CD4-positive, CD25-positive, alpha-beta regulatory T cell (primary cell): ENCODE measurements at places on chromosomes 11 and 22. TPM values are rescaled to one million over a fixed set of nuclear protein-coding genes. Genes with fewer than 3 reads are reported as not detected.

- peak; percentile 38 for DNase-seq
These were observed 309.1 kb downstream of the SWAP70 start for GRCh38 chr11:9972989-9973388.

CRYBB1 gene
- total RNA-seq: not detected

DNA sequence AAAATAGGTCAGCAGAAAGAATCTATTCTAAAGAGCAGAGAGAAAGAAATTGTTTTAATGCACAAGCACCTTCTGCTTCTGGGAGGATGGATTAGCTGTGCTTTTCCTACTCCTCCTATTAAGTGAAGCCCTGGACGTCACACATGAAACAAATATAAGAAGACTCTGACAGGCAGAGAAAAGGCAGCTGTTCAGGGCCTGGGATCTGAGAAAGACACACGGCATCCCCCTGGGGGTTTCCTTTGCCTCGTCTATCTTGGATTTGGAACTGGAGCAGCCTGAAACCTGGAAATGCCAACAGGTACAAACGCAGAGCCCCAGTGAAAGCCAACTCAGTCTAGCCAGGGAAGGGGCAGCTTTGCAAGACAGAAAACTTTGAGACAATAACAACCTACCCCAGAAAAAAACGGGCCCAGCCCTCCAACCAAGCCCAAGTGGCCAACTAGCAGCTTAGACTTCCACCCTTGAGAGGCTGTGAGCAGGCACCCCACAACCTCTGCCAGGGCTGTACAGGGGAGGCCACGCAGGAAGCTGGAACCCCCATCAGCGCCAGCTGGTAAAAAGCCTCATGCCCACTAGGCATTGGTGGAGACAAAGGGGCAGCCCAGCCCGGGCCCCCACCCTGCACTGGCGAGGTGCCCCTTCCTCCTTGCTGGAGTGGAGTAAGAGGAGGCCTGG lies 7.3 kb downstream of the CERK start:
- DNase-seq: no peak

HBG2 gene
- not detected for total RNA-seq

DNA sequence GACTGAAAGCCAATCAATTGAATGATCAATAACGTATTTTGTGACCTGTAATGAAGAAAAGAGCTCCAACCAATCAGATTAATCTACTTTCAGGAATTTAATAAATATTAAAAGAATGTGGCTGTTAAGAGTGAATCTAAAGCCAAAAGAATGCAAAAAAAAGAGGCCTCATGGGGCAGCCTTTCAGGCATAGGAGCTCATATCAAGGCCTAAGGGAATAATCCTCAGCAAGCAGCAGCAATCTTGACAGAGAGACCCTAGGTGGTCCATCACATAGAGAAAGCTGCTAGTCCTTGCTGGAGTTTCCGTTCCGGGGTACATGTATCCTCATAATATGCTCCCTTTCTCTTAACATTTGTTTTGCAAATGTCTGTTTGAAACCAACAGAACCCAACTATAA lies 313.1 kb upstream of the PITPNB start:
- no peak for DNase-seq

SYT12 gene
- not detected for total RNA-seq

GRCh38 chr22:17366830-17367229 lies 2.4 kb upstream of the CECR2 start:
- no peak for DNase-seq

- no peak for DNase-seq
These were observed 14.1 kb upstream of the CKAP5 start for GRCh38 chr11:46860218-46860617.

ZP1 gene
- total RNA-seq: not detected

DNA sequence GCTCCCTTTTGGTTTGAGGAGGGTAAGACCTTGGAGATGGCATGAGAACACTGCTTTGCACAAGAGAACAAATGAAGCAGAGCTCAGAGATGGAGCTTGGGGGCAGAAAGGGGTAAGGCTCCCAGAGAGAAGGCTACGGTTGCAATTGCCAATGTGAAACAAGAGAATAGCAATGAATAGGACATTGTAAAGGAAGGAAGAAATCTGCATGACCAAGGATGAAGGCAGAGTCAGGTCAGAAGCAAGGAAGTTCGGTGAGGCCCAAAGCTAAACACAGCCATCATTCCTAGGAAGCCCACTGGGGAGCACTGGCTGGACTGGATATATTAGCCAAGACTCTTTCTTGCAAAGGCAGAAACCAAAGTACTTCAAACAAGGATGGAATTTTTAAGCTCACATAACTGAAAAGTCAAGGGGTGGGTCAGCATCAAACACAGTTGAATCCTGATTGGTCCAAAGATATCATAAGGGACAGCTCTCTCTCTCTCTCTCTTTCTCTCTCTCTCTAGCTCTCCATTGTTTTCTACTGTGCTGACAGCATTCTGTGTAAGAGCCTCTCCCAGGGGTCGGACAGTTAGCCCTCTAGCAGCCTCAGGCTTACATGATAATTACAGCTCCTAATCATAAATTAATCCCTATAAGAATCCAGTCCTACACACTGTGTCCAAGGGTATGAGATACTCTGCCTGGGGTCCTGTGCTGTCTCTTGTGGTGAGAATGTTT lies 484.3 kb downstream of the SOX6 start:
- DNase-seq: no peak

DNA sequence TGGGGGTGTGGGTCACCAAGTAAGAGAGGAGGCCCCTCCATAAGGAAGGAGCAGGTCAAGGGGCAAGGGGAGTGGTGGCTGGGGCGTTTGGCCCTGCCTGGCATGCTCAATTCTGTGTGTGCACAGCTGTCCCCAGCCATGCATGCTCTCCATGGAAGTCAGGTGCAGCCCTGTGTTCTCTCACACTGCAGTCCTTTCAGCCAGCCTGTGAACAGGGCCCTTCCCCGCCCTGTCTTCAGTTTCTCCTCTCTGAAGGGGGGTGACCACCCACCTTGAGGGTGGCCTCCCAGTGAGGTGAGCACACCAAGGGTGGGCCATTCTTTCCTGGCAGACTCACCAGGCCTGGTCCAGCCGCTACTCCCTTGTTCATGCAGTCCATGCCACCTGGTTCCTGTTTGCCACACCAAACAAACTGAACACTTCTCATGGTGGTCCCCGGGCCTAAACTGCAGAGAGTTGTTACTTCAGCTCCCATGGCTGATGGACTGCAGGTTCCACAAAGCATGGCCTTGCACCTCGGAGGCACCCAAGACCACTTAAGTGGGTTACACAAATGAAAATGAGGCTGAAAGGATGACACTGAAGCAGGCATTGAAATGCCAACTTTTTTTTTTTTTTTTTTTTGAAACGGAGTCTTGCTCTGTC lies 1.7 kb upstream of the CHCHD10 start:
- DNase-seq: no peak

- DNase-seq: no peak
These were observed 638 bp downstream of the SAAL1 start for GRCh38 chr11:18105086-18105801.

XRRA1 gene
- 33.4 TPM for total RNA-seq

DNA sequence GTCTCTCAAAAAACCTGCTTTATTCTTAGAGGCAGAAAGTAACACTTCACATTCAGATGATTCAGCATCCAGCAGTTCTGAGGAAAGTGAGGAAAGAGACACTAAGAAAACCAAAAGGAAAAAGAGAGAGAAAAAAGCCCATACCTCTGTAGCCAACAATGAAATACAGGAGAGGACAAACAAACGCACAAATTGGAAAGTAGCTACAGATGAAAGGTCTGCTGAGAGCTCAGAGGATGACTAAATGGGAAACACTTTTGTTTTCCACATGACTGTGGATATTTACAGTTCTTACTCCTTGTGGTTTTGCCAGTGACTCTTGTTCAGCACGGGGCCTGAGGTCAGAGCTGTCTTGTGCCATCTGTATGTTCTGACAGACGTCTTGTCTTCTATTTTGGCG lies 3.8 kb downstream of the TIMM8B start:
- no peak for DNase-seq

DNA sequence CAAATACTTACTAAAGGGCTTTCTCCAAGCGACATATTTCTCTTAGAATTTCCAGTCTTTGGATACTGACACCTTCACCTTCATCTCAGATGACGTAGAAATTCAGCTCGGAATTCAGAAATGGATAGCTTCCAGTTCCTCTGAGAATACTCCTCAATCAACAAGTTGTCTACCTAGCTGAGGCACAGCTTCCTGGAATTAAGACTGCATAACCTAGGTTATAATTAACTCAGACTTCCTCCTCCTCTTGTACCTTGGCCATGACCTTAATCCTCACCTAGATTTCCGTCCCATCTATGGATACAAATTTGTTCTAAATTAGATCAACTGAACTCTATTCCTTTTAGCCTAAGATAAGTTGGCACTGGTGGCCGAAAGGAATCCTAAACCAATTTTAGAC lies 17.4 kb downstream of the ATP5MG start:
- DNase-seq: no peak

GRCh38 chr22:40654522-40655167 lies 18.1 kb upstream of the MRTFA start:
- no peak for DNase-seq

OR10A4 gene
- total RNA-seq: not detected

GRCh38 chr11:77725433-77725832 lies 87.8 kb upstream of the CLNS1A start:
- no peak for DNase-seq

DNA sequence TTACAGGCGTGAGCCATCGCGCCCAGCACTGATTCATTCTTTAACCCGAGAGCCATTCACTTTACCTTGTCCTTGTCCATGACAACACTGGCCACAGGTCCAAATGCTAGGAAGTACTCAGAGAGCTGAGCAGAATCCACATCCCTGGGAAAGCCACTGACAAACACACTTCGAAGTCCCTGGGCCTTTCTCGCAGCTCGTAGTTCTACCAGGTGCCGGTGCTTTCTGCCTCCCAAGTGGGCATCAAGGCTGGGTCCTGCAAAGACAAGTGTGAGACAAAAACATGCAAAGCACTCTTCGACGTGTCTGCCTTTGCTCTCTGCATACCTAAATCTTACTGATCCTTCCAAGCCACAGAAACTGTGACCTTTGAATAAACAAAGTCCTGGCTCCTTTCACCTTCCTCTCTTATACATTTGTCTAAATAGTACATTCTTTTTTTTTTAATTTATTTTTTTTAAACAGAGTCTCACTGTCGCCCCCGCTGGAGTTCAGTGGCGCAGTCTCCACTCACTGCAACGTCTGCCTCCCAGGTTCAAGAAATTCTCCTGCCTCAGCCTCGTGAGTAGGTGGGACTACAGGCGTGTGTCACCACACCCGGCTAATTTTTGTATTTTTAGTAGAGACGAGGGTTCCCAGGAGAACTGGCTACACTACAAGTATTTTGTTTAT lies 2.2 kb downstream of the TUT1 start:
- DNase-seq: no peak

- DNase-seq: no peak
These were observed 5.9 kb upstream of the HMOX1 start for GRCh38 chr22:35375031-35375430.

UBQLNL gene
- total RNA-seq: 0.32 TPM

PRMT3 gene
- 12.3 TPM for total RNA-seq

DNA sequence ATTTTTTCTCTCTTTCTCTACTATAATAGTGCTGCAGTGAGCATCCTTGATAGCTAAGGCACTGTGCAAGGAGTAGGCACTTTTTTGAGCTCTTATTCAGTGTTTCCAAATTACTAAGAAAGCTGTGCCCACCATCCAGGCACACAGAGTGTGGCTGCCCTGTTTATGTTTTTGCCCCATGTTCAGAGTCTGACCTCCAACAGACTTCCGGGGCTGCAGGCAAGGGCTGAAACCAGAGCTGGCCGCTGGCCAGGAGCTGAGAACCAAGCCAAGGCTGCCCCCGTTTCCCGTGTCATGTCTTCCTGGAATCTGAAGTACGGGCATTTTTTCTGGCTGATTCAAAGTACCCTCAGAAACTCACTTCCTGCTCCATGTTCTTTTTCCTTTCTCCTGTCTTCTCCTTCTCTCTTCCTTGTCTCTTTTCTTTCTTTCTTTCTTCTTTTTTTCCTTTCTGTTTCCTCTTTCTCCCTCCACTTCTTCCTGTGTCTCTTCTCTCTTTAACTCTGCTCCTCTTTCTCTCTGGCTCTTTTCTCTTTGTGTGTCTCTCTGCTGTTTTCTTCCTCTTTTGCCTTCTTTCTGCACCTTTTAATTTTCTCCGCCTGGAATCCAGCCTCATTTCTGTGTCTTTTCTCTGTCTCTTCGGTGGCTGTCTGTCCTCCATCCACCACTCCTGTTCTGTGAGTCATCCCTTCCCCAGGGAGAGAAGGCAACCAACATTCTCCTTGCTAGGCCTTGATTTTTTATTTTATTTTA lies 17.0 kb upstream of the KCTD14 start:
- no peak for DNase-seq

PANX2 gene
- total RNA-seq: not detected

PTPRCAP gene
- 291 TPM for total RNA-seq

IL10RA gene
- total RNA-seq: 661 TPM

GRCh38 chr11:14541192-14541947 lies 21.2 kb upstream of the PSMA1 start:
- no peak for DNase-seq

A4GALT gene
- not detected for total RNA-seq

DNA sequence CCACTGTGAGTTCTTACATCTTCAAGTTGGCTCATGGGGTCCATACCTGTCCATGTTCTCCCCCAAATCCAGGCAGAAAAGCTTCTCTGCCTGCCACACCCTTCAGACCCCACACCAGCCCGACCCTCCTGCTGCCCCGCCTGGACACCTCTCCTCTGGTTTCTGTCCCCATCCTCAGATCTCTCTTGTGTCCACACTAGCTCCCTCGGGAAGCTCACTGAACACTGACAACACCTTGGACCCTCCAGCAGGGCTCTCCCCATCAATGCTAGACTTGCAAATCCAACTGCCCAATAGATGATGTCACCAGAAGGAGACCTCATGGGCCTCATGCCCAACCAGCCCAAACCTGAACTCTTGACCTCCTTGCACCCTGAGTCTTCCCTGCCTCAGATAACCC lies 2.9 kb downstream of the SCARF2 start:
- no peak for DNase-seq

DNA sequence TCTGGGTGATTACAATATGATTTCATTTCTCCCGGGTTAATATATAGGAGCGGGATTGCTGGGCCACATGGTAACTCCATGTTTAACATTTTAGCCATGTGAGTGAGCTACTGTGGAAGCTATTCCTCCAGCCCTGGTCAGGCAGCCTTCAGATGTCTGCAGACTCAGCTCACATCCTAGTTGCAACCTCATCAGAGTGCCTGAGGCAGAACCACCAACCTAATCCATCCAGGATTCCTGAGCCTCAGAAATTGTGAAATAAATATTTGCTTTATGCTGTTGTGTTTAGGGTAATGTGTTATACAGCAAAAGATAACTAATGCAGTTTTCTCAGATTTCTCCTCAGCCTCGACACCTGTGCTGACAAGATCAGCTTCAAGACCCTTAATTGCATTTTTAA lies 676.8 kb downstream of the OPCML start:
- no peak for DNase-seq

GNAZ gene
- total RNA-seq: 3.6 TPM
